Testis (tissue), 5 donors: ENCODE measurements at places on chromosomes 3 and 15. TPM values are rescaled to one million over a fixed set of nuclear protein-coding genes. Genes with fewer than 3 reads are reported as not detected.

HES1 gene
- total RNA-seq = 41.1 TPM

DNA sequence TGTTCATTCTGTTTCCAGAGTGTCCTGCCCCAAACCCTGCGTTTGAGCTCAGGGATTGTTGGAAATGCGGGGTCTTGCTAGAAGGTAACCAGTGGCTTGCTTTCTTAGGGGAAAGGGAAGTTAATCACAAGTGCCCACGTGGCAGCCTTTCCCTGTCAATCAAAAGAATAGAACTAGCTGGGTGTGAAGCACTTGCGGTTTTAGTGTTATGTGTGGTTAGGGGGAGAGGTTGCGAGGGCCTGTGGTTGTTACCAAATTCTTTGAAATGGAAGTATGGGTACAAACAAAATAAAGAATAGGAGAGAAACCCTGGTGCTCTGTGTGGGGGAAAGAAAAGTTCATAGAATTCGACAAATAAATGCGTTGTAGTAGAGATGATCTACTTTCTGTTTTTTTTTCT lies 67.6 kb downstream of the FNDC3B start:
- H3K4me3 ChIP-seq = no peak overlapping the region
- no peaks in the 10 kb centered on the region for H3K36me3 ChIP-seq
- no peaks in the 10 kb centered on the region for H3K27me3 ChIP-seq
- peaks cover 13% of the 10 kb centered on the region for H3K4me1 ChIP-seq
- peak; percentile 48 for DNase-seq

IMPG2 gene
- 0.50 TPM for total RNA-seq

DNA sequence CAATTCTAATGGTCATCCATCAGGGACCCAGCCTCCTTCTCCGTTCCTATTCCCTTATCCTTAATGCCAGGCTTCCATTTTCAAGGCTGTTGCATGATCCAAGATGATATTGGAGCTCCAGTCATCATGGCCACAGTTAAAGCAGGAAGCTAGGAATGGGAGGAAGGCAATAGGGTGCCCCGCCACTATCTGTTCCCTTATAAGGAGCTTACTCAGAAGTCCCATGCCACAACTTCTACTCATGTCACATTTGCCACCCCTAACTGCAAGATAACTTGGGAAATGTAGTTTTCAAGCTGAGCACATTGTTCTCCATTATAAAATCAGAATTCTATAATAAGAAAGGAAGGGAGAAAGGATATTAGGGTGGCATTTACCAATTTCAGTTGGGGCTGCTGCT lies 38.6 kb upstream of the SPSB4 start:
- H3K27ac ChIP-seq = no peak overlapping the region
- H3K27me3 ChIP-seq = no peaks in the 10 kb centered on the region
- H3K36me3 ChIP-seq = no peaks in the 10 kb centered on the region
- no peaks in the 10 kb centered on the region for H3K4me1 ChIP-seq

SI gene
- 1.5 TPM for total RNA-seq

EEF1AKMT4 gene
- 15.0 TPM for total RNA-seq

GRCh38 chr15:79815468-79815867 lies 81.3 kb downstream of the MTHFS start:
- H3K27ac ChIP-seq = no peak overlapping the region
- H3K27me3 ChIP-seq = no peaks in the 10 kb centered on the region
- H3K4me1 ChIP-seq = peaks cover 20% of the 10 kb centered on the region
- no peaks in the 10 kb centered on the region for H3K36me3 ChIP-seq
- H3K4me3 ChIP-seq = no peak overlapping the region
- no peak for DNase-seq

GRCh38 chr3:108159105-108159504 lies 63.1 kb downstream of the IFT57 start:
- H3K4me1 ChIP-seq = no peaks in the 10 kb centered on the region
- no peaks in the 10 kb centered on the region for H3K27me3 ChIP-seq
- no peaks in the 10 kb centered on the region for H3K36me3 ChIP-seq
- no peak overlapping the region for H3K4me3 ChIP-seq

- no peaks in the 10 kb centered on the region for H3K27me3 ChIP-seq
- H3K36me3 ChIP-seq = no peaks in the 10 kb centered on the region
- peaks cover 9% of the 10 kb centered on the region for H3K4me1 ChIP-seq
- DNase-seq = peak; percentile 24
Measured at GRCh38 chr3:64943866-64944265, 256.1 kb upstream of the ADAMTS9 start.

AMOTL2 gene
- total RNA-seq = 61.0 TPM

TP63 gene
- total RNA-seq = 6.0 TPM

DNA sequence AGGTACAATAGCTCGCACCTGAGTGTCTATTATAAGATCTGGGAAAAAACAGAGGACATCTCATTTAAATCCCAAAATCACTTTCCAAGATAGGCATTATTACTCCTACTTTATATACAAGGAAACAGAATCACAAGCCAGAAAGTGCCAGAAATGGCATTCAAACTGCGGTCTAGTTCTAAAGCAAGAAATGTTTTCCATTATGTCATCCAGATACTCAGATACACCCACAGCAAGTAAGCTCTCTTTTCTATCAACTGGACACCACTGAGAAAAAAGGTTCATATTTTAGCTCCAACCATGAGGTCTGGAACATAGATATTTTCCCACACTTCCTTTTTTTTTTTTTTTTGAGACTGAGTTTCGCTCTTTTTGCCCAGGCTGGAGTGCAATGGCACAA lies 8.1 kb downstream of the SLC33A1 start:
- no peaks in the 10 kb centered on the region for H3K36me3 ChIP-seq
- H3K27ac ChIP-seq = no peak overlapping the region
- no peak for DNase-seq
- no peaks in the 10 kb centered on the region for H3K27me3 ChIP-seq

UCN2 gene
- 1.2 TPM for total RNA-seq

GRCh38 chr3:137347132-137347531 lies 389.3 kb downstream of the IL20RB start:
- no peak for DNase-seq
- H3K36me3 ChIP-seq = no peaks in the 10 kb centered on the region
- H3K27me3 ChIP-seq = no peaks in the 10 kb centered on the region
- H3K27ac ChIP-seq = no peak overlapping the region

- H3K36me3 ChIP-seq = no peaks in the 10 kb centered on the region
- DNase-seq = no peak
- H3K27me3 ChIP-seq = no peaks in the 10 kb centered on the region
- no peak overlapping the region for H3K4me3 ChIP-seq
- H3K27ac ChIP-seq = no peak overlapping the region
Measured at GRCh38 chr15:35606450-35606779, 60.5 kb upstream of the DPH6 start.

DNAJA4 gene
- 145 TPM for total RNA-seq

GRCh38 chr3:182509844-182510460 lies 283.4 kb upstream of the ATP11B start:
- no peaks in the 10 kb centered on the region for H3K27me3 ChIP-seq
- H3K4me1 ChIP-seq = no peaks in the 10 kb centered on the region
- H3K27ac ChIP-seq = no peak overlapping the region
- no peak for DNase-seq

TRIM42 gene
- total RNA-seq = 21.4 TPM

DNA sequence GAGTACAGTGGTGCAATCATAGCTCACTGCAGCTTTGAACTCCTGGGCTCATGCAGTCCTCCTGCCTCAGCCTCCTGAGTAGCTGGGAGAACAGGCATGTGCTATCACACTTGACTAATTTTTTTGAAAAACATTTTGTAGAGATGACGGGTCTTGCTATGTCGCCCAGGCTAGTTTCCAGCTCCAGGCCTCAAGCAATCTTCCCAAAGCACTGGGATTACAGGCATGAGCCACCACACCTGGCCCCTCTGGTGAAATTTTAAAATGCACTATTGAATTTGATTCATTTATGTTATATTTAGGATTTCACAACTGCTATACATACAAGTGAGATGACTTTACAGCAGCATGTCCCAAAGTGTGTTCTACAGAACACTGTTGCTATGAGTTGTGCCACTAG lies 50.8 kb upstream of the TPM1 start:
- DNase-seq = no peak
- H3K4me1 ChIP-seq = no peaks in the 10 kb centered on the region
- H3K27ac ChIP-seq = no peak overlapping the region

GRCh38 chr15:84778194-84778593 lies 29.8 kb downstream of the ZNF592 start:
- H3K36me3 ChIP-seq = no peaks in the 10 kb centered on the region
- H3K27ac ChIP-seq = no peak overlapping the region
- H3K27me3 ChIP-seq = no peaks in the 10 kb centered on the region

GRCh38 chr3:54875596-54876268 lies 52.1 kb downstream of the LRTM1 start:
- H3K36me3 ChIP-seq = no peaks in the 10 kb centered on the region
- no peak overlapping the region for H3K4me3 ChIP-seq
- H3K27me3 ChIP-seq = no peaks in the 10 kb centered on the region
- no peak overlapping the region for H3K27ac ChIP-seq
- H3K4me1 ChIP-seq = no peaks in the 10 kb centered on the region

TTLL13 gene
- 18.0 TPM for total RNA-seq

- no peaks in the 10 kb centered on the region for H3K27me3 ChIP-seq
- no peak overlapping the region for H3K27ac ChIP-seq
- no peak overlapping the region for H3K4me3 ChIP-seq
- no peaks in the 10 kb centered on the region for H3K36me3 ChIP-seq
Measured at GRCh38 chr3:189703865-189704264, 72.7 kb downstream of the TP63 start.

GRCh38 chr3:109336291-109336861 lies 970 bp downstream of the DPPA4 start:
- H3K36me3 ChIP-seq = no peaks in the 10 kb centered on the region
- no peaks in the 10 kb centered on the region for H3K4me1 ChIP-seq
- H3K27ac ChIP-seq = no peak overlapping the region
- DNase-seq = peak; percentile 48
- peak overlapping the region; percentile 10 for H3K4me3 ChIP-seq
- H3K27me3 ChIP-seq = no peaks in the 10 kb centered on the region

- DNase-seq = no peak
- no peaks in the 10 kb centered on the region for H3K27me3 ChIP-seq
- H3K27ac ChIP-seq = no peak overlapping the region
- no peaks in the 10 kb centered on the region for H3K36me3 ChIP-seq
- no peaks in the 10 kb centered on the region for H3K4me1 ChIP-seq
Measured at GRCh38 chr3:190768891-190769290, 93.6 kb downstream of the GMNC start.

SERPINI1 gene
- total RNA-seq = 24.0 TPM

ENTPD3 gene
- 0.24 TPM for total RNA-seq

ALDH1A3 gene
- 42.5 TPM for total RNA-seq

P2RY1 gene
- total RNA-seq = 8.2 TPM

IQCF6 gene
- 12.3 TPM for total RNA-seq

DNA sequence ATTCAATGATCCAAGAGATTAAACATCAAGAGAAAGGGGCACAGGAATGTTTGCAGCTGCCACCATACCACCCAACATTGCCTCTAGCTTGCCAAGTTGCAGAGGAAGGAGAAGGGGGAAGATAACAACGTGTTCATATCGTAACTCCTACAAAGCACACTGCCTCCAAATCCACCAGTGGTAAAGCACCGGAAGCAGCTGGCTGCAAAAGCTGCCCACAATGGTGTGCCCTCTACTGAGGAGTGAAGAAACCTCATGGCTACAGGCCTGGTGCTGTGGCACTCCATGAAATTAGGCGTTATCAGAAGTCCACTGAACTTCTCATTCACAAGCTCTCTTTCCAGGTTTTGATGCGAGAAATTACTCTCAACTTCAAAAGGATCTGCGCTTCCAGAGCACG lies 263.9 kb upstream of the STT3B start:
- no peak for DNase-seq
- no peaks in the 10 kb centered on the region for H3K27me3 ChIP-seq
- H3K27ac ChIP-seq = no peak overlapping the region

- H3K36me3 ChIP-seq = no peaks in the 10 kb centered on the region
- H3K27ac ChIP-seq = no peak overlapping the region
- no peak for DNase-seq
- H3K27me3 ChIP-seq = no peaks in the 10 kb centered on the region
- H3K4me1 ChIP-seq = no peaks in the 10 kb centered on the region
Measured at GRCh38 chr3:158712443-158712842, 19.8 kb downstream of the RARRES1 start.

- H3K27me3 ChIP-seq = no peaks in the 10 kb centered on the region
- no peaks in the 10 kb centered on the region for H3K36me3 ChIP-seq
- no peak overlapping the region for H3K27ac ChIP-seq
- no peak for DNase-seq
Measured at GRCh38 chr3:71118436-71118835, 465.1 kb downstream of the FOXP1 start.

- H3K27ac ChIP-seq = no peak overlapping the region
- H3K27me3 ChIP-seq = no peaks in the 10 kb centered on the region
- H3K4me3 ChIP-seq = no peak overlapping the region
Measured at GRCh38 chr15:40054855-40055575, 16.0 kb upstream of the SRP14 start.

- no peak for DNase-seq
- H3K27ac ChIP-seq = no peak overlapping the region
- no peaks in the 10 kb centered on the region for H3K27me3 ChIP-seq
- H3K36me3 ChIP-seq = no peaks in the 10 kb centered on the region
Measured at GRCh38 chr3:183734750-183735494, 37.3 kb downstream of the YEATS2 start.

DNA sequence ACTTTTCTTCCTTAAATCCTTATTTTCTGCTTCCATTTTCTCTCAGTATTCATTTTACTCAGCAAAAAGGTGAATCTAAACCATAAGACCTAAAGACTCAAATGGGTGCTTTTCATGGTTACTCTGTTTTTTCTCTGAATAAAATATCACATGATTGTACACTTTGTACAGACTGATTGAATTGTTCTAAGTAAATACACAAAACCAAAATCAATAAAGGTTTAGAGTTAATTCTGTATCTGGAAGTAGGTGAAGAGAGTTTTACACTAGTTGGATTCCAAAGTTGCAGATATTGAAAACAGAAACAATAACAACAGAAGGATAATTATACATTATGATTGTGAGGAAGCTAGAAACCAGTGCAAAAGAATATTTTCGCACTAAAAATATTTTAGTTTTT lies 546.2 kb downstream of the TUSC7 start:
- no peak overlapping the region for H3K4me3 ChIP-seq
- H3K27ac ChIP-seq = no peak overlapping the region
- H3K4me1 ChIP-seq = no peaks in the 10 kb centered on the region

ZNF662 gene
- total RNA-seq = 23.5 TPM

CIDEC gene
- 1.1 TPM for total RNA-seq

GRCh38 chr3:53357458-53357857 lies 10.1 kb upstream of the DCP1A start:
- DNase-seq = no peak
- no peaks in the 10 kb centered on the region for H3K27me3 ChIP-seq
- no peaks in the 10 kb centered on the region for H3K36me3 ChIP-seq

GRCh38 chr3:87437765-87438164 lies 161.4 kb upstream of the POU1F1 start:
- DNase-seq = no peak
- no peak overlapping the region for H3K27ac ChIP-seq
- no peaks in the 10 kb centered on the region for H3K4me1 ChIP-seq
- no peaks in the 10 kb centered on the region for H3K27me3 ChIP-seq
- no peaks in the 10 kb centered on the region for H3K36me3 ChIP-seq

GRCh38 chr15:101181349-101181748 lies 70.5 kb downstream of the CHSY1 start:
- no peak for DNase-seq
- H3K27me3 ChIP-seq = no peaks in the 10 kb centered on the region
- H3K4me1 ChIP-seq = peaks cover 32% of the 10 kb centered on the region
